CD4-positive, alpha-beta T cell treated with Interleukin-1 beta for 1 hour (primary cell): ENCODE measurements at places on chromosomes 3 and 15.

- no peak for DNase-seq
These were observed 147.7 kb downstream of the CHSY1 start for GRCh38 chr15:101104141-101104540.

GRCh38 chr3:122962149-122962548 lies 65.4 kb downstream of the SEMA5B start:
- DNase-seq, result no peak

DNA sequence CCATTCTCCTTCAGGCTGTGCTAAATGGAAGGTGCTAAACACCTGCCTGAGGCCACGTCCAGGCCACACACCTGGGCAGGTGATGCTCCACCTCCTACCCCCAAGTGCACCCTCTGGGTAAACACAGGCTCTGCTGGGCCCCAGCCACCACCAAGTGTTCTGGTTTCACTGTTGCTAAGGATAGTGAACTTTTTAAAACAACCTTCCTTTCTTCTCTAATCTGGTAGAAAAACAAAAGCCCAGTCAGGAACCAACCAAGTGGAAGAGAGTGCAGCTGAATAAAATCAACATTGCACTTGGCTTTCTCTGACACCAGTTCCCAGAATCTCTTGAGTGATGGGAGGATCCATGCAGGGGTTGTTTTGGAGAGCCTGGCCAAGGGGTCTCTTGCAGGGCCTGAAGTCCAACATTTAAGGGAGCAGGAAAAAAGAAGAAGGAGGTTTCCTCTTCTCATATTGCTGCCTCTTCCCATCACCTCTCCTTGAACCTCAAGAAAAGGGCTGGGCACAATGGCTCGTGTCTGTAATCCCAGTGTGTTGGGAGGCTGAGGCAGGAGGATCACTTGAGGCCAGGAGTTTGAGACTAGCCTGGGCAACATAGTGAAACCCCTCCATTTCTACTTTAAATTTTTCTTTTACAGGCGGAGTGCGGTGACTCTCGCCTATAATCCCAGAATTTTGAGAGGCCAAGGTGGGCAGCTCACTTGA lies 26.2 kb upstream of the ATP13A3 start:
- DNase-seq, result no peak

DNA sequence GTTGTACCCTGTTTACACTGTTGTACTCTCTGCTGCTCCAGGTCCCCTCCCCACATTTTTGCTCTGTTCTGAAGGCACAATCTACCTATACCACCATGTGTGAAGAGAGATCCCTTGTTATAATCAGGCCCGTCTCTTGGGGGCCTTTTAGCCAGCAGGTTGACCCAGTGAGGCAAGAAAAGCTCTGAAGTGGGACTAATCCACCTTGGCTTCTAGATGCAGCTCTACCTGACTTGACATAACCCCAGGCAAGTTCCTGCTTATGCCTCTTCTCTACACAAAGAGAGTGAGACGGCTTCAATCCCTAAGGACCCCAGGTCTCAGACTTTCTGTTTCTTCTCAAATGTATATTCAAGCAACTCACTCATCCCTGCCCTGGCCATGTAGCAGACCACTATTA lies 56.9 kb upstream of the MANF start:
- DNase-seq, result no peak

DNA sequence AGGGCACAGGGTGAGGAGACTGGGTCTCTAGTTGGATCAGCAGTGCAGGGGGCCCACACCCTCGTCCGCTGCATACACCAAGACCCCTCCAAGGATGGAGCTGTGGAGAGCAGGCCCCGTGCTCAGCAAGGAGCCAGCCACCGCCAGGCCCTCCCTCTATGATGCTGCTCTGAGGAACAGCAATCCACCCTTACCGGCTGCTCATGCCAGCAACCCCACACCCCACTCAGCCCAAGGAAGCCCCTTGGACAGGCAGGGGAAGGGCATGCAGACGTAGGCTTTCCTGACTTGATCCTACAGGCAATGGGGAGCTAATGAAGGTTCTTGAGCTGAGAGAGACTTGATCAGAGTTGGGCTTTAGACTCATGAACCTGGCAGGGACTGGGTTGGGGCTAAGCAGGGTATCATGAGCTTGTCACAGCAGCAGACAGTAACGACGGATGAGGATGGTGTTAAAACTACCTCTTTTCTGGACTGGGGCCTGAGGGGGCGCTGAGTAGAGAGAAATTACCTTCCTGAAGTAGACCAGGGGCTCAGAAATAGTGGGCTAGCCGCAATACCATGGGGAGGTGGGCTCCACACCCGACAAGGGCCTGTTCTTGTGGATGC lies 50.5 kb upstream of the FGD5 start:
- no peak for DNase-seq

DNA sequence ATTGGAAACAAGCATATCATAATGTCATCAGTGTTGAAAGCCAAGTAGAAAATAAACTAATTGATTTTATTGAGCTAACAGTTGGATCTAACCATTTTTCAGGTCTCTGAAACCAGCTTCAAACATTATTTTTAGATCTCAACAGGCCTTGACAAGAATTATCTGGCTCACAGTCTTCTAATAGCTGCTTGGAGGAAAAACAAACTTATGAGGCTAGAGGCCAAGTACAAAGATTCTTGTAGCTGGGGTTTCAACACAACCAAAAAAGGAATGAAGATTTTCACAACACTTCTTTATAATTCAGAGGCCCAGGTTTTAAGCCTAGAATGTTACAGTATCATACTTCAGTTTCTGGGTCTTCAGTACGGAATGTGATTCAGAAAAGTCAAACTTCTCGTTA lies 3.7 kb downstream of the SETMAR start:
- DNase-seq, result no peak

DNA sequence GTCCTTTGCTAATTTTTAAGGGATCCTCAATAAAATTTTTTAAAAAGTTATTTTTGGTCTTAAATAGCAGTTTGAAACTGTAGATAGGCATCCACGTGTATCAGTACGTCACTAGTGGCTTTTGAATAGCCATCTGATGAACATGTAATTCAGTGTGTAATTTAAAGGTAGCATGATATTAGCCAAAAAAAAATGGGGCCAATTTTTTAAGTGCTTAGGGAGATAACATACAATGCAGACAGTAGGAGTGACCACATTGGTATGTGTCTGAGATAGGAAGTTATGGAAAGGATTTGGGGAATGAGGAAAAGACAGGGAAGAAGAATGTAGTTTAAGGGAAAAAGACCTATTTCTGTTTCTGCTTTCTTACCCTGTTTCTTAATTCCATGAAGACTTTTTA lies 2.5 kb downstream of the AP4E1 start:
- no peak for DNase-seq

GRCh38 chr3:161770484-161771386 lies 274.1 kb downstream of the OTOL1 start:
- no peak for DNase-seq

DNA sequence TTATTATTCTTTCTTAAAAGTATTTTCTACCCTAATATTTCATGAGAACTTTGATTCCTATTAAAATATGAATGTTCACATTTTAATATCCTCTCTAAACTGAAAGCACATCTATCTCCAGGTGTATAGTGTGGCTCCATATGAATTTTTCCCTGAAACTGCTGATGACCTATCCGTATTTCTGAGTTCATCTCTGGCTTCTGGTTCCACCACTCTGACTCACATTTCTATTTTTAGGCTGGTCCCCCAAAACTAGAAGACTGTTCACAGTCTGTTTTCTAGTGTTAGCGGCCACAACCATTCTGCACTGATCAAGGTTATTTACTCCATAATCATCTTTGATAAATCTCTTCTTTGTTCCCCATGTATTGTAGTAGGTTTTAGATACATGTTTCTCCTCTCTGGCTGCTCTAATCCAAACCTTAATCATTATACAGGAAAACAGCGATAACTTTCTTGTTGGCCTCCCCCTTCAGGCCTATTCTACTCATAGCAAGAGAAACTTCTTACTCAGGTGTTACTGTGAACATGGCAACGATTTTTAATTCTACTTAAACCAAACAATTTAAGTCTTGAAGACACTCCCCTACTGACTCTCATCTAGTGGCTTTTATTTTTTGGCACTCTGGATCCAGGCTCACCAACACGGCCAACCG lies 12.8 kb downstream of the ADPGK start:
- DNase-seq, result no peak

DNA sequence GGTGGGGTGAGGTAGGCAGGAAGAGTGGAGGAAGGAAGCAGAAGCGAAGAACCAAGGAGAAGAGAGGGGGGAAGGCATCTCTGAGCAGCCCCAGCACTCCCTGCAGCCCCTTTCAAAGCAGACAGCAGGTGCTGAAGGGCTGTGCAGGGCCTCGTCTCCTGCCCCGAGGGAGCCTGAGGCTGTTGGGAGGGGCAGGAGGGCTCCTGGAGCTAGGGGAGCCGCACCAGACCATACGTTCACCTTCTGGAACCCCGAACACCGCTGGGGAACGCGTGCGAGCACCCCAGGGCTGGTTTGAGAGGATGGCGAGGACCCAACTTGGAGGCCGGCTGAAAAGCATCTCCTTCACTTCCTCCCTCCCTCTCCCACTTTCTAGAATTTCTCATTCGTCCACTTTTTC lies 259.8 kb downstream of the FAM43A start:
- DNase-seq, result no peak

DNA sequence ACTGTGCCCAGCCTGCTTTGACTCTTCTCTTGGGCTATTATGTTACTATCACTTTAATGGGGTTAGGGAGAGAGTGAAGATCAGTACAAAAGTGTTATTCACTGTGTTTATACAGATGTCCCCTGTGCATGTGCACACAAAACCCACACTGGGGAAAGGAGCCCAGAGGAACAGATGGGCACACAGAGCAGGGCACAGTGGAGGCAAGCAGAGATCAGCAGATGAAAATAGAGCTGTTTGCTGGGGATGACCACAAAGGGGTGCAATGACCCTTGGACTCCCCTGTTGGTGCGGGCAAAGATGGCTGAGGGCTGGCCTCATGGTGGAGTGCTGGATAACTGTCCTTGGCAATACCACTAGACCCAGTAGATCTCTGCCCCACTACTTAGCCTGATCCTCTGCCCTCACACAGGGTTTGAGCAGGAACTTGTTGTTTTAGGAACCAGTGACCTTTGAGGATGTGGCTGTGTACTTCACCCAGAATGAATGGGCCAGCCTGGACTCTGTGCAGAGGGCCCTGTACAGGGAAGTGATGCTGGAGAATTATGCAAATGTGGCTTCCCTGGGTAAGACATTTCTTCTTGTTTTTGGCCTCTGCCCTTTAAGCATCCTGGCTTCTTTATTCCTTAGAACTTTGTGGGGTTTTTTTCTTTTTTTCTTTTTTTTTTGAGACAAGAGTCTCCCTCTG lies 5.3 kb downstream of the ZNF620 start:
- no peak for DNase-seq

DNA sequence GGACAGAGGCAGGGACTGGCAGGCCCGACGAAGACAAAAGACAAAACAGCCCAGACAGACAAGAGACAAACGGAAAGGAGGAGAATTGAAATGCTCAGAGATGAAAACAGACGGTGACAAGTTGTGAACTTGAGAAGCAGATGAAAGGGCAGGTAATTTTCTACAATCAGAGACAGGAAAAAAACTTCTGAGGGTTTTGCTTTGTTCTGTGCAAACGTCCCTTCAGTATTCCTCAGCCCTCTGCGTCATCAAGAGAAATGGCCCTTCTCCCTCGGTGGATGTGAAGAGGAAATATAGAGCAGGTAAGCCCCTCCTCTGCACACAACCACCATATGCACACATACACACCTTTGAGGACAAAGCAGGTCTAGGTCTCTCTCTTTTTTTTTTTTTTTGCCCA lies 206.6 kb downstream of the UACA start:
- DNase-seq, result no peak

- no peak for DNase-seq
These were observed at the start of gene HCN4 for GRCh38 chr15:73368301-73369136. Gene HCN4, minus strand, starts transcription at chr15:73368958. Its CDS starts 688 bp downstream, at chr15:73368270.

GRCh38 chr3:136631424-136631823 lies 120.8 kb downstream of the STAG1 start:
- DNase-seq, result no peak

GRCh38 chr3:151121016-151121415 lies 35.6 kb downstream of the MED12L start:
- no peak for DNase-seq

DNA sequence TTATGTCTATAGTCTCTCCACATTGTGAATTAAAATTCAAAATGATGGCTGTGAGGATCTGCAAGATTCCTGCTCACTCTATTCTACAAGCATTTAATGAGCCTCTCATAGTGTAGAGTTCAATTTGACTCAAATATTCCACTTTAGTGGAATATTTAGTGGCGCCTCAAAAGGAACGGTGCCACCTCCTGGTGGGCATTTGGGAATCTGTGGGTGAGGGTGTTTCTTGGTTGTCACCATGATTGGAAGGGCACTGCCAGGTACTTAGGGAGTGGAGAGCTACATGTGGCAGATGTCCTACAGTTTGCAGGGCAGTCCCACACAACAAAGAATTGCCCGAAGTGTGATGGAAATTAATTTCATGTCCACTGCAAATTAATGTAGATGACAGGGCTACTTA lies 21.5 kb upstream of the KCNMB3 start:
- no peak for DNase-seq

DNA sequence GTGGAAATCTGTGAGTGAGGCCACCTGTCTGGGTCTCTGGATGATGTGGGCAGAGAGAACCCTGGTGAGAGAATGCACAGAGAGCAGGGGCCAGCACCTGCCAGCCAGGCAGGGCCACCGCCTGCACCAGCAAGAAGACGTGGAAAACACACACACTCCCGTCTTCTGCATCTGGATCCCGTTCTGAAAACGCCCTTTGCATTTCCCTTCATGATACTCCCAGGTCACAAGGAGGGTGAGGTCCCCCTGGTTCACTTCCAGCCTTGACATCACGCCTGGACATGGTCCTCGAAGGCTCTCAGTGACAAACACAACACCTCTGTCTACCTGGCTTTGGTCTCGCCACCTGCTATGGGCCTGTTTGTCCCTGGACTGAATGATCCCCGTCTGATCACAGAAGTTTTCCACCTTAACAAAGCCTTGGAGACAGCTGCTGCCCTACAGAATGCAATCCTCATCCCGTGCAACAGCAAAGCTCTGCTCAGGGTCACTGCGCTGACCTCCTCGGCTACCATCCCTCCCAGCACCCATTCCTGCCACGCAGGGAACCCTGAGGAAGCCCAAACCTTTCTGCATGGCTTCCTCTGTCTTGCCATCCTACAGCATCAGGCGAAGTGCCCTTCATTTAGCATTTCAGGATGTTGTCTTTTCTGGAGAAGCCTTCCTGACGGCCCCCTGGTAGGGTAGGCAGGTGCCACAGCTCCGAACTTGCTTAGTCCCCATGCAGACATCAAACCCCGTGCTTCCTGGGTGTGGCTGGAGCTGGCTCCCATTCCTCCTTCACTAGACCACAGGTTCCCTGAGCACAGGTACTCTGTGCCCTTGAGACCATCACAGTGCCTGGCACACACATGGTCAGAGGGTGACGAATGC lies 122.5 kb downstream of the ATP10A start:
- DNase-seq, result no peak

DNA sequence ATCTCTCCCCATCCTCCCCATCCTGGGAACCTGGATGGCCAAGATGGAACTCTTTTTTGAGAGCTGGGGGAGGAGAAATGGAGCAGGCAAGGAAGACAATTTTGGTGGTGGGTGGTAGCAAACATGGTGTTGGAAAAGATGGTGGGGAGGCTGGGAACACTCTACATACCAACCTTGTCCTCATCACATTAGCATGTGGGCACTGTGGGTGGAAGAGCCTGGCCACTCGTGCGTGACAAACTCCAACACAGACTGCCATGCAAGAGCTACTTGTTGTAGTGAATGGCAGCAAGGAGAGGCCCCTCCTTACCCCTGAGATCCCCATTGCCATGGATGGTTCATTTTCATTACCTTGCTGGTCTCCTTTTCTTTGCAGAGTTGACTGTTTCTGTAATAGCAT lies 262.6 kb downstream of the RPLP1 start:
- DNase-seq, result no peak

- DNase-seq, result no peak
These were observed 27.1 kb upstream of the SLC30A4 start for GRCh38 chr15:45549541-45550220.

GRCh38 chr15:54312528-54312927 lies 334.3 kb downstream of the UNC13C start:
- no peak for DNase-seq
